ENCODE measurements at places on chromosomes 5 and 9.

- no peak for DNase-seq
Measured at GRCh38 chr5:39532511-39532910, 107.7 kb upstream of the DAB2 start.

DNA sequence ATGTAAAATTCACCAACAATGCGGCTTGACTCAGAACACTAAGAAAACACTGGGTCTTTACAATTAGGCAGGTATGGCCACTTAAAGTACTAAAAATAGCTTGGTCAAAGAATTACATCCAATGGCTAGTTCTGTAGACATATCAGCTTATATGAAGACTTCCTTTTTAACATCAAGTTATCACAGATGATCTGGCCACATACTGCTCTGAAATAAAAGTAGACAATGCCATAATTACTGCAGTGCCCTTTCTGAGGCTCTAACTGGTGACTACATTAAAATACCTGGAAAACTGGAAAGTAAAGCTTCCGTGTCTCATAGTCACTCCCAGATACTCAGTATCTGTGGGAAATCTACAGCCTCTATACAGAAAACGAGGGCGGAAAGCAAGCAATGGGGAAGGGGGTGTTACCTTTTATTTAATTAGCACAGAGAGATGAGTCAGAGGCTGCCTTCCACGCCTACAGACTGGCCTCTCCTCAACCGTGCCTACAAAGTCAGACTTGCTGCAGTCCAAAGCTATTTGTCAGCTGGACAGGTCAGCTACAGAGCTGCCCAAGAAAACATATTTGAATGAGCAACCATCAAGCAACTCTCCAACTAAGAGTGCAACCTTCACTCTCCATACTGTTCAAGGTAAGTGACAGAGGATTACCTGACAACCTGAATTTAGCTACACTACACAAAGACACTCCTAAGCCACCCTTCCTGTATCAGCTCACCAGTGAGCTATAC lies 8.7 kb downstream of the SERINC5 start:
- no peak for DNase-seq

DNA sequence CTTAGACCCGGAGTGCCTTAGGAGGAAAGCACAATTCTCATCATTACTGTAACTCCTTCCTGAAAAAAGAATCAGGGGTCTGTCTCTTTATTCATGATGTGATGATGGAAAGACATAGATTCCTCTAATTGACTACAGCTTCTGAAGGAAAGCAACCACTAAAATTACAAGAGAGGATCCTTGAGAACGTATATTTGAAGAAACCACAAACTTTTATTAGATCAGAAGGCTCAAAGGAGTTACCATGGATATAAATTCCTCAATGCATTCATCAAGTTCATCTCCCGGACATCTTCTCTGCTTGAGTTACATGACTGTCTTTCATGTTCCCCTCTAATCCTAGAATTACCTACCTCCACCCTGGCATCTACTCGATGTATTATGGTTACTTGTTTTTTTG lies 104.1 kb upstream of the PAPPA start:
- no peak for DNase-seq

GRCh38 chr9:34572092-34572491 lies 17.4 kb downstream of the CNTFR start:
- no peak for DNase-seq

DNA sequence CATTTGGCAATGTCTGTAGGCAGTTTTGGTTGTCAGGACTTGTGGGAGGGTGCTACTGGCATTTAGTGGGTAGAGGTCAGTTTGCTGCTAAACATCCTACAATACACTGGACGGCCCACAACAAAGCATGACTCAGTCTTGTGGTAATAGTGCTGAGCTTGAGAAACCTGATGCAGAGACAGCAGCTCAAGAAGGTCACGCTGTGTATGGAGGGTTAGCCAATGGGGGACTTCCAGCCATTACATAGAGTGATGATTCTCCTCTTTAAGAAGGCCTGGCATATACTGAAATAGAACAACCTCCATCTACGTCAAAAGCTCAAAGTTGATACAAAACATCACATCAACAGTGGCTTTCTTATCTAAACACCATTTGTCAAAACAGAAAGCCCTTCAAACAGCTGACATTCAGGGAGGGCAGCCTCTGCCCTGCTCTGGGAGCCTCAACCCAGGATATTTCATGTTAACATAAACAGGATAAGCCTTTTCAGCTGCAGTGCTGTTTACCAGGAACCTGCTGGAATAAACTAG lies 143.0 kb downstream of the GPBP1 start:
- no peak for DNase-seq

GRCh38 chr9:113992276-113992951 lies 85.7 kb downstream of the AMBP start:
- DNase-seq = no peak

DNA sequence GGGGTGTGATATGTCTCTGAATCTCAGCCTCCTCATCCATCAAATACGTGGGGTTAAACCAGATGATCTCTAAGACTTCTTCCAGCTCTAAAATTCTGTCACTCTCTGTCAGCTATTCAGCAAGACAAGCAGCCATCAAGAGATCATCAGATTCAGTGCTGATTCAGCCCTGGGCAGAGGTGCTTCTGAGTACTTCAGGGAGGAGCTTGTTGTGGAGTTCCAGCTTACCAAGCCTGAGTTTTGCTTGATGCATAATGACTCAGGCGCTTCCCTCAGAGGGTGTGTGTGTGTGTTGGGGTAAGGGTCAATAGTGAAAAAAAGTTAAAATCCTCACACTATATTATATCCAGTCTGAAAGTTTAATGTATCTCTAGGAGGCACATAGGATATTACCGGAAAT lies 29.6 kb upstream of the TAF1L start:
- no peak for DNase-seq

DNA sequence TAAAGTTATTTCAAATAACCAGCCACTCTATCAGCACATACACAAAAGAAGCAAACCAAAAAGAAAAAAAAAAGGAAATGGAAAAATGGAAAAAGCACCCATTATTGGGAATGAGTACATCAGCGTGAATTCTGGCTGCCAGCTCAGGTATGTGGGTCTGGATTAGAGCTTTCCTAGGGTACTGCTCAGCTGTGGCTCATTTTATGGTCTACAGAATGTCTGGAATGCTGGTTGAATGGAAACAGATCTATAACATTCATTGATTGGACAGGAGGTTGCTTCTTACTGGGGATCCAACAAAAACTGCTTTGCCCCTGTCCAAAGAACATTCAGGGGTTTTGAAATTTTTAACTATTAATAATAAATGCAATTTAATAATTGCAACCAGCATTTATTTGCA lies 3.9 kb upstream of the CAST start:
- no peak for DNase-seq

DNA sequence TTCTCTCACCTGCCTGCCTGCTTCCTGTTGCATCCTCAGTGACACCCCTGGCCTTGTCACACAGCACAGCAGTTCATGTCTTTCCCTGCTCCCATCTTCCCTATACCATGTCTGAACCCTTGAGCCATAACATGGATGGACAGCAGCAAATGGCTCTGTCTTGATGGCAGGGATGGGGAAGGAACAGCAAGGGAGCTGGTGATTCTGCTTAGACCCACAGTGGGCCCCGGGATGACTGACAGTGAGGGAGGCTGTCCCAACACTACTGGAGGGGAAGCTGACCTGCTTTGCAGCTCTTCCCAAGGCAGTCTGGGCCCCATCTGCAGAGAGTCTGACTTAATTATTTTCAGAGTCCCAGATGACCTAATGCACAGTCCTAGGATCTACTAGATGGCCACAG lies 48.2 kb downstream of the MARCHF3 start:
- no peak for DNase-seq

GRCh38 chr9:27828908-27829307 lies 255.6 kb upstream of the C9orf72 start:
- no peak for DNase-seq

DNA sequence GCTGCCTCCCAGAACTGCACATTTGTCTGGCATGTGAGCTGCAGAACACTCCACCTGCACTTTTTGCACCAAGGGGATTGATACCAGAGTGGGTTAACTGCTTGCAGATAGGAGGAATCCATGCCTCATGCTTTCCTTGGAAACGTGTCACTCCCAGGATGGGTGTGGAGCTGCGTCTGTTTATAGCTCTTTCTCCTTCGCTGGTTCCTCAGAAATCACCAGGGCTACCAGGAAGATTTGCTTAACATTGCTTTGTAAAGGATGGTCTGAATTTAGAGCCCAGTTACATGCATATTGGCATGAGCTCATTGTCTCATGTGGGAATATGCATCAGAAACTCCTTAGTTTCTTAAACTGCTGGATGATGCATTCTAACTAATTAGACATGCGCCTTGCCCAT lies 234.6 kb downstream of the GADD45G start:
- no peak for DNase-seq

- DNase-seq = no peak
Measured at GRCh38 chr5:177421062-177421798, 5.2 kb upstream of the GRK6 start.

DNA sequence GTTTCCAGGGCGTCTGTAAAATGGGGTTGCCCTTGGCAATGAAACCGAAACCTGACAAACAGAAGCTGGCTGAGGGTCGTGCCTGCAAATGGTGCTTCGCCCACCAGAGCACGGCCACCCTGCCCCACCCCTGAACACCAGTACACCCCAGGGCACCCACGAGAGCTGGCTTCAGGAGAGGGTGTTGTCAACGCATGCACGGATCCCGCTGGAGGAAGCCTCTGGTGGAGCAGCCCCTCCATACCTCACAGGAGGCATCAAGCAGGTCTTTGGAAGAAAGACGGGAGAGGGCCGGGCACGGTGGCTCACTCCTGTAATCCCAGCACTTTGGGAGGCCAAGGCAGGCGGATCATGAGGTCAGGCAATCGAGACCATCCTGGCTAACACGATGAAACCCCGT lies 8.6 kb downstream of the SLC6A3 start:
- DNase-seq = no peak

GRCh38 chr9:79862921-79863890 lies 291.4 kb downstream of the TLE4 start:
- no peak for DNase-seq

DNA sequence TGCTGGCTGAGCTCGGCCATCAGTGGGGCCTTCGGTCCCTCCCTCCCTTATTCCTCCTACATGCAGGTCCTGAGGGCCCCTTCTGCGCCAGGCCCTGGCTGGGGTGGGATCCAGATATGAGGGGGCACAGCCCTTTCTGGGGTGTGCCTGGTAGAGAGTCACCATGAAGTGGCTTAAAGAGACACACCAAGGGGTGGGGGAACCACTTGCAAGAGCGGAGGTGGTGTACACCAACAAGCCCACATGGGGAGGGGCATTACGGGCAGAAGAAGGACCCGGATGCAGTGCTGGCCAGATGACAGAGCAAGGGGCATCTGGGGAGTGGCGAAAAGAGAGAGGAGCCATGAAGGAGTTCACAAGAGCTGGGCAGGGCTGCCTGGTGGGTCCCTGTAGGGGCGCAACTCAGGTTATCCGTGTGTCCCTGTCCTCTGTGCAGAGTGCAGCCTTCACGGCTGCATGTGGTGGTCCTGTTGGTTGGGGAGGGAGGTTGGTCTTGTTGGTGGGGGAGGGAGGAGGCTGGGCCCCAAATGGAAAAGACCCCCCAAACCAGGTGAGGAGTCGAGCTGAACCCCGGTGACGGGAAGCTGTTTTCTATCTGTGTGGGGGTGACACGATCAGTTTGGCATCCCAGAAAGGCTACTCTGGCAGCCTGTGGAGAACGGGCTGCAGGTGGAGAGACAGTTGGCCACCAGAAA lies 158.1 kb downstream of the DAB2IP start:
- DNase-seq = no peak

DNA sequence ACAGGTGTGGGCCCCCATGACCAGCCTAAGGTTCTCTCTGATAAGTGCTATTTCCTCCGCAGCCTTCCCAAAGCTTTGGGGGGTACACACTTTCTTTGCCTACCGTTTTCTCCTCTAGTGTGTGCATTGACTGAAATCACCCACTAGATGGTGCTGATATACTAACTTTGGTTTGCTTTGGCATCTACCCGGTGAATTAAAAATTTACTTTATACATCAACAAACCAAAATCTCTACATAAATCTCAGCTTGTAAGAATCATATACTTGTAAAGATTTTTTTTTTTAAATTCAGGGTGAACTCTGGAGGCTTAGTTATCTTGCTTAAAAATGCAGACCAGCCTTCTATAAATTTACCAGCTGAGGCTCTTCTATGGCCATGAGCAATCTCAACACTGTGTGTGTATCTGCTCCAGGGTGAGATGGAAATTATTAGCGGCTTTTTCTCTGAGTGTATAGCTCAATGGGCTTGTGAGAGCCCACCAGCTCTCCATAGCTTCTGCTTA lies 475.7 kb upstream of the TNC start:
- no peak for DNase-seq

DNA sequence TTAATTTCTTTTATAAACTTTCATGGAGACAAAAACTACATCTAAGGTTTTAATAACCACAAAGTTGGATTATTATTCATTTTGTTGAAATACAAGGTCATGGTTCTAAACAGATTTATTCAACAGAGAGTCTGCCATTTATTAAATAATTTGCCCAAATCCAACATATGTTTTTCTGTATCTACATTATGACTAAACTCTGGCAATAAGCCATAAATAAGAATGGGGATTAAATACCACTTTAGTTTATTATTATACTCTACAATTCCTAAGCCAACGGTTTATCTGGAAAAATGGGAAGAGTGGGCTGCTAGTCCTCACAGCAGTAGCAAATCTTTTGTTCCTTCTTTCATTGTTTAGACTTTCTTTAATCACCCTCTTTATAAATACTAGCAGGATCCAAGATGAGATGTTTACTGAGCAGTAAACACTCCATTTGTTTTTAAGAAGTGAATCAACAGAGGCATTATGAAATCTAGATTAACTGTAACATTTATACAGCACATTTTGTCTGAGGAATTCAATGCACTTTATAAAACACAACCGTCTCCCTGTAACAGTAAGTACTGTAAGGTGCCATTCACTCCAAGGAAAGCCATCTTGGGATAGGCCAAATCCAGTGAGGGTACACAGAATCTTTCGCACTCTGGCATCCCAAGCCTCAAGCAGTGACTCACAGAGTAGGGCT lies 89.7 kb downstream of the DROSHA start:
- DNase-seq = no peak

DNA sequence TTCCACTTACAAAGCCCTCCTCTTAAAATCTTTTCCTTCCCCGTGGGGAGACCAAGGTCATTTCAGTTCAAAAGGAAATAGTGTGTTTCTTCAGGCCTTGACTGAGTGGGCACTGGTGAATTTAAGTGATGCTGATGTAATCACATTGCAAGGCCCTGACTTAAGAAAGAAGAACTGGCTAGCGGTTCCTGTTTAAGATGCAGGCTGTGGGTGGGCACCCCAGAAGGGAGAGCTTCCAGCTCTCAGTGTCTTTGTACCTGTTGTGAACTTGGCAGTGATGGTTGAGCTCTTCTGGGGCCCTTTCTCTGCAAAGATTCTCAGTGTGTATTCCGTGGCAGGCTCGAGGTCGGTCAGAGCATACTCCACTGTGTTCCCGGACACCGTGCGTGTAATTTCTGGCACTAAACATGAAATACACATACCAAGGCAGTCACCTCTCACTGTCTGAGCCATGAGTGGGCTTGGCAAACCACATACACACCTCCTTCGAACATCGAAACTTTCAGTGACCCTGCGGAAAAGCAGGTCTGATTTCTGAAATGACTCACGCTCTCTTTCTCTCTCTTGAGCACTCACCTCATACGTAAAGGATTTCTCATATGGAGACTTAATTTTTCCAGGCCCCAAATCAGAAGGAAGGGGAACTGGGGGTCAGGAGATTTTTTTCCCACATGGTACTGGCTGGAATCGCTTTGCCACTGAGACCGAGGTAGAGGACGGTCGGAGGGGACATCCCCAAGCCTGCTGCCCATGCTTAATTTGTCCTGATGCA lies 81.9 kb downstream of the TNC start:
- no peak for DNase-seq
